EH (cell line): ENCODE measurements at places on chromosomes 2 and 18.

- peak; percentile 51 for DNase-seq
Observed at GRCh38 chr2:95076705-95077529, 44.7 kb downstream of the MRPS5 start.

GRCh38 chr2:219483451-219484342 is 15.0 kb upstream of the GMPPA start:
- DNase-seq = no peak

DNA sequence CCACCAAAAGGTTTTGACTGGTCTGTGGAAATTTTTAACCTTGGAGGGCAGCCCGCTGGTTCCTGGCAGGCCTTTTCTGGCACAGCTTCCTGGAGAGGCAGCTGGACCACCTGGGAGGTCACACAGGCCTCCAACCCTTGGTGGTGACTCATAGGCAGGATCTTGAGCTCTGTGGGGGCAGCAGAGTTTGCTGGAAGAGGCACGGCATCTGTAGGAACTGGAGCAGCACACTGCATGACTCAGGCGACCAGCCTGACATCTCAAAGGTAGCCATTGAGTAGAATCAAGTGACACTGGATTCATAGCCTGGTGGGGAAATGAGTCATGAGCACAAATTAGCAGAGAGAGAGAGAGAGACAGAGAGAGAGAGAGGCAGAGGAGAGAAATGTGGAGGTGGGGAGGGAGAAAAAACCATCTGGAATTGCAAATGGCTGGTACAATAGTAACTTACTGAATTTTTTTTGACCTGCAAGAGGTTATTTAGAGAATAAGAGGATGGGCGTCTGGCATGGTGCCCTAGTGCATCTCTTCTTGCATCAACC is 57.4 kb downstream of the TRPM8 start:
- DNase-seq = peak; percentile 98

- no peak for DNase-seq
Observed at GRCh38 chr2:77328134-77328931, 193.8 kb downstream of the LRRTM4 start.

DNA sequence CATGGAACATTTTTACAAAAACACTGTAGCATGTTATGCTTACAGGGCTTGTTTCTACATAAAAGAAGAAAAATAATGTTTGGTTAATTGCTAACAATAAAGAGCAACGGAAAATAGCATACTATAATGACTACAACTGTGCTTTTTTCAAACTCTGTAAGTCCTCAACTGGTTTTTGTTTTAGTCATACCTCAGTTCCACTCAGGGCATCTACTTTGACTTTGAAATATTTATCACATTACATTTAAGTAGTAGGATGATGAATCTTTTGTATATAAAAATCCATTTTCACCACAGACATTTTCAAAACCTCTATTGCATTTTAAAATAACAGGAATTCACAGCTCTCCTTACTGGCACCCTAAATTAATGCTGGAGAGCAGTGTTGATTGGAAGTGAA is 8.3 kb downstream of the SATB2 start:
- DNase-seq = peak; percentile 41

DNA sequence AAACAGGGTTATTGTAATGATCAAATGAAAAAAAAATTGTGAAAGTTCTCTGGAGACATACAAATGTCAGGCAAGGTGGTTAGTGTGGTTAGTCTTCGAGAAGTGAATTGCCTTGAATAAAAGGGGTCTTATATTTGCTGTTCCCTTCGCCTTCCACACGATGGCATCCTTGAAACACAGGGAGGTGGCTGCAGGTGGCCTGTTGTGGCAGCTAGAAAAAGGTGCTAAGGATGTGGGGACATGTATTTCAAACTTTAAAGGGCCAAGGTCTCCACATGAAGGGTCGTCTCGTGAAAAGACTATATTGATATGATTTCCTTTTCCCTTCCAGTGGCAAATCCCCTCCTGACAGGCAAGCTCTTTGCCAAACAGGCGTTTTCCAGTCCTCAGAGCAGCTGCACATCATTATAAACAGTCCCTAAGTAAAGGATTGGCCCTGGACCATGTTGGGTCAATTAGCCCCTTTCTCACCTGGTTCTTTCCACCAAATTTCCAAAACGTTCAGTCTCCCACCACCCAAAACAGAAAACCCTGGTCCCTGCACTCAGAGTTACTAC is 68.5 kb downstream of the COPS8 start:
- peak; percentile 70 for DNase-seq

DNA sequence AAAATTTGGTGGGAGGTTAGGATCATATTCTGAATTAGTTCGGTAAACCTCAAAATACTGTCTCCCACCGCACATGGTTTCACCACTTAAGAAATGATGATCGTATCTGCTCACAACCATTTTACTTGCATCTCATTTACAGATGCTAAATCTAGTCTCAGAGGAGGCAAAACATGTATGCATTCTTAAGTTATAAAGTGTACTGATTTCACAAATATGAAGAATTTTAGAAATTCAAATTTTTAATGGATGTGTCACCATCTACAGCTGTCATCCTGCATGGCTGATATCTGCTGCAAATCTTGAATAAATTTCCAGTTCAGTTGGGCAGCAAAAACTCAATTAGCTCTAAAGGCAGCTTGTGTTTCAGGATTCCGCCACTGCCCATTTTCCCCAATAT is 243.3 kb upstream of the KCNJ3 start:
- peak; percentile 5 for DNase-seq

- no peak for DNase-seq
Observed at GRCh38 chr2:109450574-109451273, 163.0 kb downstream of the SEPTIN10 start.

GRCh38 chr2:44186810-44187209 is 18.1 kb downstream of the PPM1B start:
- no peak for DNase-seq

- DNase-seq = no peak
Observed at GRCh38 chr2:216665242-216665641, 30.1 kb downstream of the IGFBP5 start.

DNA sequence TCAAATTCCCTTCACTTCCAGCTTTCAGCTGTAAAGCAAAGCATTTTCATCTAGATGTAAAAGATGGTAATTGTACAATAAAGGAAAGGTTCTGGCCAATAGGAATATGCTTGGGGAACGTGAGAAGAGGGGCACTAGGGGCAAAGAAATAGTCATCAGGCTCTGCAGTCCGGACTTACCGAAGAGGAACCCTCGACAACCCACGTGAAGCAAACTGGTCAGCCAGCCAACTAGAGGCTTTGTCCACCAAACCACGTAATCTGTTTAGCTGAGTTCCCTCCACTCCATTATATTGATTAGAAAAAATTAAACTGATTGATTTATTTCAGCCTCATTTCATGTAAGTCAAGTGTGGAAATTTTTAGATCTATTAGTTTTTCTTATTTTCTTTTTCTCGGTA is 300.4 kb upstream of the FANCL start:
- DNase-seq = no peak

- no peak for DNase-seq
Observed at GRCh38 chr2:3948191-3948590, 244.8 kb downstream of the DCDC2C start.

GRCh38 chr2:234191819-234192407 is 141.4 kb downstream of the SPP2 start:
- peak; percentile 15 for DNase-seq

GRCh38 chr2:150062416-150062815 is 425.1 kb downstream of the RND3 start:
- no peak for DNase-seq

DNA sequence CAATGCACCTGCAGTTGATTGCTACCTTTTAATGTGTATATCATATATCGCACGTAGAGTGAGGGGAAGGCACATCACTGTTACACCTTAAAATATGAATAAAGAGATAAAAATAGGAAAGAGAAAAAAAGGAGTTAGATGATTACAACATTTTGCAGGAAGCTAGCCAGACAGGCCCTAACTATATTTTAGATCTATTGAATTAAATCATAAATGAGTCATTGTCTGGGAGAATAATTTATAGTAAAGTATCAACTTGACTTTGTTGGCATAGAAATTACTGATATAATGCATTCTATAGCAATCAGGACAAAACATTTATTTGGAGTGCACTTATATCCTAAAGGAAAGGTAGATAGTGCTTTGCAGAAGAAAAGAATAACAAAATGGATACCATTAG is 384.9 kb upstream of the NXPH2 start:
- DNase-seq = no peak

DNA sequence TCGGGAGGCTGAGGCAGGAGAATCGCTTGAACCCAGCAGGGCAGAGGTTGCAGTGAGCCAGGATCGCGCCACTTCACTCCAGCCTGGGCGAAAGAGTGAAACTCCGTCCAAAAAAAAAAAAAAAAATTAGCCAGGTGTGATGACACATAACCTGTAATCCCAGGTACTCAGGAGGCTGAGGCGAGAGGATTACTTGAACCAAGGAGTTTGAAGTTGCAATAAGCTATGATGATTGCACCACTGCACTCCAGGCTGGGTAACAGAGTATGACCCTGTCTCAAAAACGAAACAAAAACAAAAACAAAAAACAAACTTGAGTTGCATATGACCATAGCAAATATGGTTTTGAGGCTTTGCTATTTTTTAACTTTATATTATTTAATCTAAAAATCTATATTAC is 25.8 kb downstream of the SANBR start:
- DNase-seq = no peak

GRCh38 chr2:138711812-138712211 is 68.4 kb downstream of the NXPH2 start:
- no peak for DNase-seq

GRCh38 chr2:20236496-20236895 is 11.6 kb upstream of the SDC1 start:
- DNase-seq = no peak

- DNase-seq = no peak
Observed at GRCh38 chr2:52308156-52308555, 1276.2 kb upstream of the NRXN1 start.

- no peak for DNase-seq
Observed at GRCh38 chr18:45119876-45120275, 439.2 kb downstream of the SETBP1 start.

DNA sequence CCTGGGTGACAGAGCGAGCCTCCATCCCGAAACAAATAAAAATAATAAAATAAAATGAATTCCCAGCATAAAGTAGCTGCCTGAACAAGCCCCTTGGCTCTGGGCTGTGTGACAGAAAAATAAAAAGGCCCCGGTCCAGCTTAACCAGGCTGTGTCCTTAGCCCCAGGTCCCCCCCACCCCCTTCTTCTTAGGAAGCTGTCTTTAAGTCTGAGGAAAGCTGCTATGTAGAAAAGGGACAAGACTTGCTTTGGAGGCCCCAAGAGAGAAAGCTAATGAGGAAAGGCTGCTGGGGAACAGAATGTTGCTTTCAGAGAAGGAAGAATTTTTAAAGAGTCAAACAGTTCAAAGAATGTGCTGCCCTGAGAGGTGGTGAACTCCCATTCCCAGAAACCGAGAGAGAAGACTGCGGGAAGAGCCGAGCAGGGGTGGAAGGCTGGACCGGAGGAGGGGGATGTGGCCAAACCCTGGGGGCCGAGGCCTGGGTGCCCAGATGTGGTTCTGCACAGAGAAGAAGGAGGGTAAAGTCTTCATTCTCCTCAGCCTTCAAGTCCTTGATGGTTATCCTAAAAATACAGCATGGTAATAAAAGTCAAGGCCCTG is 61.9 kb downstream of the CENPO start:
- DNase-seq = peak; percentile 46

- DNase-seq = no peak
Observed at GRCh38 chr2:96848264-96848663, 4.4 kb upstream of the ANKRD23 start.

- peak; percentile 71 for DNase-seq
Observed at GRCh38 chr2:290090-290722, 2.3 kb upstream of the ALKAL2 start.

GRCh38 chr18:48848641-48849143 is 102.1 kb downstream of the SMAD7 start:
- DNase-seq = no peak

- peak; percentile 58 for DNase-seq
Observed at GRCh38 chr2:96528006-96528699, 8.4 kb upstream of the ARID5A start.

DNA sequence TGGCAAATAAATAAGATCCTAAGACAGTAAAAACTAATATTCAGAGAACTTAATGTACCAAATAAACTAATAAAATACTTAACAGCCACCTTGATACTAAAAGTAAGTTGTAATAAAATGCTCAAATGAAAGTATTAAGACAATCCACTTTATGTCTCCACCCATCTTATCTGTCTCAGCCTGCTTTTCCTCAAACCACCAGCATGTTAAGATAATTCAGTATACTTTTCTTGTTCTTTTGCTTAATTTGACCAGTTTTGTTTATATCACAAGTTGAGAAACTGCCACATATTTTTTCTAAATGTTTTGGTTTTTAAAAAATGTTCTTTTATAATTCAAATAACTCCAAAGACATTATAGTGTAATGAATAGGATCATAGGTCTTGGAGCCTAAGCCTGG is 142.0 kb downstream of the MBD5 start:
- no peak for DNase-seq

DNA sequence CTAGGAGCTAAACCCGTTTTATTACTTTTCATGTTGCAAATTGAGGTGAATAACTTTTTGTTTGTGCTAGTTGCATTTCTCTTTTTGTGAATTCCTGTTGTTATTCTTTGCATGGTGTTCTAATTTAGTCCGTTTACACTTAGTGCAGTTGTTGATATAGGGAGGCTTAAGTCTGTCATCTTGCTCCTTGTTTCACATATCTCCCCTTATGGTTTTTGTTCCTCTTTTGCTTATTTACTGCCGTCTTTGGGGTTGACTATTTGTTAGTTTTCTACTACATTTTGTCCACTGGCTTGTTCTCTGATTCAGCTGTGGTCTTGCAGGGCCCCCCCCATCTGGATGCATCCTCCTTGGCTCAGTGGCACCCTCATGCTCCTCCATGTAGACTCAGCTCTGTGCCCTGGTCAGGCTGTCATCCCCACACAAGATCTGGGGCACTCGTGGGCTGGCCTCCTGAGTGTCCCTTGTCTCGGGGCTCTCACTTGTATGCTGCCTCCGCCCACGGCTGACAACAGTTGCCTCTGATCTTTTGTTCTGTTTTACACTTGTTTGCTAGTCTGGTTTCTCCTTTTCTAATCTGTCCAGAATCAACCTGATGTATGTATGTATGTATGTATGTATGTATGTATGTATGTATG is 42.9 kb upstream of the ASB1 start:
- no peak for DNase-seq

DNA sequence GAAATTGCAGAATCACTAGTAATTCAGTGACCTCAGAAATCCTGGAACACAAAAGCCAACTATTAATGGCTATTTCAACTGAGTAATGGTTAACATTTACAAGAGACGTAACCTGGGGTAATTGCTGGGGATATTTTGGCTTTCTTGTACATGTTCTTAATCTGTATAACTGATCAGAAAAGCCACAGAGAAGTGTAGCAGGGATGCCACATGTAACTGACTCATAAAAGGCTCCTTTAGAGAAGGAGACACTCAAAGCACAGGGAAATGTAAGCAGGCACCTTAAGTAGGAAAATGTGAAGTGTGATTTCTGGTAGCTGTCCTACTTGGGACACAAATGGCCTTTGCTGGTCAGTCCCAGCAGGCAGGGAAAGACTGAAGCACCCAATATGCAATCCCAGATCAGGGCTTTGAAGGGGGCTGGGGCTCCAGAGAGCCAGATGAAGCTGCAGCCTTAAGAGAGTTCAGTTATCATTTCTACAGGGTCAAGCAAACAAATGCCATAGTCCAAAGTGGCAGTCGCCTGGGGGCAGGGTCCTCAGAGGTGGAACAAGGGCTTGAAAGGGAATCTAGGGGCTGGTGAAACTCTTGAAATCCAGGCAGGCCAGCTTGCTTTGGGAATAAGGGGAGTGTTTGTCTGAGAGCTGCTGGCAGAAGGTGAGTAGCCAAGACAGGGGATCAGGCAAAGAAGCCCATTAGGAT is 7.2 kb upstream of the SPOPL start:
- no peak for DNase-seq
